ENCODE measurements at places on chromosomes 5 and 9. TPM values are rescaled to one million over a fixed set of nuclear protein-coding genes. Genes with fewer than 3 reads are reported as not detected.
A peak's percentile ranks its signal among the peaks of the same experiment; 100 is the strongest.

Gene PLGRKT
- polyA plus RNA-seq = 28.5 TPM

DNA sequence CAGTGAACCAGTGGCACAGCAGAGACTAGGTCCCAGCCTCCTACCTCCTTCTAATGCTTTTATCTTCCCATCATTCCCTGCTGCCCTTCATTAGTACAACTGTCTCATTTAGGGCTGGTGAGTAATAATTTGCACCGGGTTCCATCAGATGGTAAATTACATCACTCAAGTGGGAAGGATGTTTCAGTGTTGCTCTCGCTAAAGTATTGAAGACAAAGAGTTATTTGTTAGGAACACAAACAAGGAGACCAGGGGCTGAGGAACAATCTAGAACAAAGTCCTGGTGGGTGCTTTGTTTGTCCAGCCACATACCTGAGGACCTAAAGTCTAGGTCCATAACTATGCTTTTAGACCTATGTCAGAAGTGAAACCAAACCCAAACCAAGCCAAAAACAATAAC, 52.4 kb downstream of the SEC61B start:
- no peak for DNase-seq

DNA sequence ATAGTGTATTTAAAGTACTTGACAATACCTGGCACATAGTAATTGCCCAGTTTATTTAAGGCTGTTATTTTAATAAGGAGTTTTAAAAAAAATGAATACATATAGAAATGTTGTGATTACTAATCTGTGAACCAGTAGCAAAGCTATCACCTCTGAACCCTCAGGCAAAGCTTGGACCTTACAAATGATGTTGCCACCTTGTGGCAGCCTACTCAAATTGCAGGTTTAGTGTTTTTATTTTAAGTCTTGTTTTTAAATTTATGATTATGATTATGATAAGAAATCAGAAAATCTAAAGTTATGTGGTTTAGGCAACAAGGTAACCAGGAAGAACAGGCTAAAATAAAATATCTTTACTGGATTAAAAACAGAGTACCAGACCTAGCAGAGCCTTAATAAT, 35.8 kb downstream of the PPARGC1B start:
- no peak for DNase-seq

DNA sequence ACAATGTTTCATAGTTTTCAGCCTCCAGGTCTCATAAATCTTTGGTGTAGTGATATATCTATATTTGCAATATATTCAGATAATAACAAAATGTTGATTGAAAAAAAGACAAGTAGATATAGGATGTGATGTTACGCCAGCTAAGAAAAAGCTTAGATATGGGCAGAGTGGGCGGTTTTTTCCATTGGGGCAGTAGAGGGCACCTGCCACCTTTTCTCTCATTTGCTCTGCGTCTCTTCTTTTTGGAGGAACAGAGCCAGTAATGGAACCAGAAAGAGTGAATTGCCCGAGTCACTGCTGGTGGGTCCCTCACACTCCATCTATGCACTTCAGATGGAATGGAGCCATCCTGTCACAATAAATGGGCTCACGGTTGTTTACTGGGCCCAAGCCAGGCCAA, 62.1 kb upstream of the FANCC start:
- no peak for DNase-seq

- no peak for DNase-seq
Measured at GRCh38 chr5:82564963-82565362, 286.8 kb upstream of the RPS23 start.

DNA sequence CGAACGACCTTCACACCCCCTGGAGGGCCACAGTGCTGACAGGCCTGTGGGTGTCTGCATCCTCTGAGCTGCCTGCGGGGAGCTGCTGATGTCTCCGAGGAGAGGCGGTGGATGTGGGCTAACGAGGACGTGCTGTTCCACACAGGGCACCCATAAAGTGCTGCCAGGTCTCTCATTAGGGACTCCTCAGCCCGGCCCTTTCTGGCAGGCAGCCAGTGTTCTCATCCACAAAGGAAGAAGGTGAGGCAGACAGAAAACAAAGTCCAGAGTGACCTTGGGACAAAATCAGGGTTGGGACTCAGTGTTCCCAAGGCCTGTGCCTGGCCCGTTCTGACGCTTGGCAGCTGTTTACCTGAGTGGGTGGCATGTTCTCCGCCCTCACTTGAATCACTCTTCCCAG, 29.3 kb downstream of the CARTPT start:
- no peak for DNase-seq

DNA sequence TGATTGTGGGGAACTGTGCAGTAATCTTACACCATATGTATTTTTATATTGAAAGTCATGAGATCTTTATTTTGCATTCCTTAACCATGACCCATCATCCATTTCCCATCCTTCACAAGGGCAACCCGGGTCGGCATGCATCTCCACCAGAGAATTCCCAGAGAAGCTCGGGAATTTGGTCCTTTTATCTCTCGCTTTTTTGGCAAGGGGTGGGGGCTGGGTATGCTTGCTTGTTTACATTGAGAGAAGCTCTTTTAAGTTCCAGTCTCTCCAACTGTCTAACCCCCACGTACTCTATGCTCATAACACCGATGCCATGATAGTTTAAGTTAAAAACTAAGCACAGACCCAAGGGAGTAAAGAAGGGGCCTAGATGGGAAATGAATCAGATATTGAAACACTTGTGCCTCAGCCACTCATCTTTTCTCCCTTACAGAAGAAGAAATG, 109.9 kb upstream of the NFIB start:
- DNase-seq = no peak

DNA sequence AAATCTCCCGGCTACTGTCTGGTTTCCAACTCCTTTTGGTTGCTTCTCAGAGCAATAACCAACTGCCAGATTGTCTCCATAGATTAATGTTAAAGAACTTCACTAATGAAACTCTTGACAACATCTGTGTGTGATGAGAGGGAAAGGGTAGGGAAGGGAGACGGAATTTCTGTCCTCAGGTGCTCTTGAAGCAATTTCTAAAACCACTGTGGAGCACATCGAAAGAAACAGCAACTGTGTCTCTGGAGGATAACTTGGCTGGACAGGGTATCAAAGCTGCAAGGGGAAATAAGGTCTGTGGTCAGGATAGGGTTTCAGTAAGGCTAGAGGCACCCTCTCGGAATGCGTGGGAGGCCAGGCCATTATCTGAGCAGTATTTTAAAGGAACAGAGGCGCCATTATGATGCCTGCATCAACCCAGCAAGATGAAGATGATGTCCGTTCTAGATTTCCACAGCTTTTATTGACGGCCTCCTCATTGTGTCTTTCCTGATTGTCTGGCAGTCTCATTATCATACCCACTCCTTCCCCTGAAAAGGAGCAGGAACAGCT, 76.6 kb downstream of the RORB start:
- DNase-seq = no peak

- no peak for DNase-seq
Measured at GRCh38 chr9:115673599-115673998, 480.0 kb upstream of the PAPPA start.

GRCh38 chr5:171418982-171419687, at the start of gene FGF18:
FGF18 (plus strand) TSS chr5:171419647; CDS start chr5:171420200, 553 bp downstream.
- DNase-seq = peak; percentile 35

GRCh38 chr9:97638666-97639065, 5.0 kb downstream of the NCBP1 start:
- DNase-seq = no peak

GRCh38 chr5:150616024-150616470, 24.4 kb upstream of the SYNPO start:
- DNase-seq = no peak

Data from forelimb muscle (tissue), 1 donor.